ENCODE measurements at places on chromosomes 5 and 9. TPM values are rescaled to one million over a fixed set of nuclear protein-coding genes. Genes with fewer than 3 reads are reported as not detected.

DNA sequence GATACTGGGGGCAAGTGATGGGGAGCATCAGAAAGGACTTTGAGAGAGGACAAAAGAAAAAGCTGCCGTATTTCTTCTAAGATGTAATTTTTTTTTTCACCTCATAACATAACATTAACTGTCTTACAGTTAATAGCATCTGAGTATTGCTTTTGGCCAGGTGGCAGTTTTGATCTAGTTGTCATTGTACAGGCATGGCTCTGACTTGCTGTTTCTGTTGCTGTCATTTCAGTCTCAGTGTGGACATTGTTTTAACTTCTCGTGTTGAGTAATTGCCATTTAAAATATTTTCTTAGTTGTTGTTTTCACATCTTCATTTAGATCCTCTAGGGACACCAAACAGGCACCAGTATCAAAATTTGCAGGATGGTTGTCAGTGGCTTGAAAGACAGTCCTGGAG lies 12.4 kb downstream of the SMAD5 start:
- DNase-seq: no peak

GRCh38 chr5:89043676-89044075 lies 160.7 kb upstream of the MEF2C start:
- DNase-seq: no peak

- DNase-seq: no peak
These were observed 140.6 kb downstream of the COMMD10 start for GRCh38 chr5:116225281-116225922.

- DNase-seq: no peak
These were observed 459.0 kb downstream of the TLE4 start for GRCh38 chr9:80030801-80031200.

GRCh38 chr9:74555565-74555964 lies 58.4 kb downstream of the RORB start:
- no peak for DNase-seq

- DNase-seq: no peak
These were observed 387.4 kb downstream of the FGF10 start for GRCh38 chr5:44001675-44002380.

GRCh38 chr5:57836921-57837320 lies 354.3 kb upstream of the ACTBL2 start:
- DNase-seq: no peak

The RMRP gene
- 7,636 TPM for total RNA-seq

DNA sequence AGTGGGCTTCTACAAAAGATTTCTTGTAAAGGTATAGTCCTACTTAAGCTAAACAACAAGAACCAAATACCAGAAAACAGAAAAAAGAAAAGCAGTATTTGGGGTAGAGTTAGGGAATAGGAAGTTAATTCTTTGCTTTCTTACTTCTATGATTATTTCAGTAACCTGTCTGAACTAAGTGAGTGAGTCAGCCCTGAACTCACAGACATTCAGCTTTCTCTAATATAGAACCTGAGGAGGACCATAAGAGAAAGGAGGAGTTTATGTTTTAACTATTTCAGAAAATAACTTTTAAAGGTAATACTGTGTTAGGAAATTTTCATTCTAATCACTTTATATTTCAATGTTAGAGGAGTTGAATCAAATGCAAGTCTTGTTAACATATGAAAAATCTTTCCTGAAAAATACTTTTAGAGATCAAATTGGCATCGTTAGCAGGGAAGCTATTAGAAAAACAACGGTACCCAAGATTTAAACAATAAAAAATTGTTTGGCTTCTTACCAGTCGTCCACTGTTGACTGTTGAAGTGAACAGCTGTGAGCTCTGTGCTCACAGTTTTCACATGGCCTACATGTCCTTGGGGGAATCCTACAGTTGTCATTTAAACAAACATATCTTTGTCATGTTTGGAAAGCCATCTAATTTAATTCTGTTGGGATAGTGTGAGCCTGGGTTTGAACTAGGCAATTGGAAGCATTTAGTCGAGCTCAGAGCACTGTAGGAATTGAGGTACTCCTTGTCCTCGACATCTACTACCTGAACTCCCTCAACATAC lies 19.9 kb upstream of the ZFAND5 start:
- DNase-seq: no peak

The NMUR2 gene
- total RNA-seq: not detected

The PDE8B gene
- 0.33 TPM for total RNA-seq

GRCh38 chr5:15373151-15373550 lies 126.8 kb upstream of the FBXL7 start:
- no peak for DNase-seq

DNA sequence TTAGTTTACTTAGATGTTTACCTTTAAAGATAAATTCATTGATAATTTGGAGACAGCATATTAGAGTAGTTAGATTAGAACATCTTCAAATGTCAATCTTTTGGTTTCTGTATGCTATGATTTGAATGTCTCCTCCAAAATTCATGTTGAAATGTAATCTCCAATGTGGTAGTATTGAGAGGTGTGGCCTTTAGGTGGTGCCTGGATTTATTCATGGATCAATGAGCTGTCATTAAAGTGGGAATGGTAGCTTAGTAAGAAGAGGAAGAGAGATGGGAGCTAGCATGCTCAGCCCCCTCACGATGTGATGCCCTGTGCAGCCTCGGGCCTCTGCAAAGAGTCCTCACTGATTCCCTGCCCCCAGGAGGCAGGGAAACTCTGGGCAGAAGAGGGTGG lies 133.6 kb upstream of the TUT7 start:
- DNase-seq: no peak

GRCh38 chr5:93078082-93079038 lies 502.7 kb downstream of the NR2F1-AS1 start:
- DNase-seq: peak; percentile 88

The PPP3R2 gene
- total RNA-seq: not detected

The TMEFF1 gene
- 15.7 TPM for total RNA-seq

DNA sequence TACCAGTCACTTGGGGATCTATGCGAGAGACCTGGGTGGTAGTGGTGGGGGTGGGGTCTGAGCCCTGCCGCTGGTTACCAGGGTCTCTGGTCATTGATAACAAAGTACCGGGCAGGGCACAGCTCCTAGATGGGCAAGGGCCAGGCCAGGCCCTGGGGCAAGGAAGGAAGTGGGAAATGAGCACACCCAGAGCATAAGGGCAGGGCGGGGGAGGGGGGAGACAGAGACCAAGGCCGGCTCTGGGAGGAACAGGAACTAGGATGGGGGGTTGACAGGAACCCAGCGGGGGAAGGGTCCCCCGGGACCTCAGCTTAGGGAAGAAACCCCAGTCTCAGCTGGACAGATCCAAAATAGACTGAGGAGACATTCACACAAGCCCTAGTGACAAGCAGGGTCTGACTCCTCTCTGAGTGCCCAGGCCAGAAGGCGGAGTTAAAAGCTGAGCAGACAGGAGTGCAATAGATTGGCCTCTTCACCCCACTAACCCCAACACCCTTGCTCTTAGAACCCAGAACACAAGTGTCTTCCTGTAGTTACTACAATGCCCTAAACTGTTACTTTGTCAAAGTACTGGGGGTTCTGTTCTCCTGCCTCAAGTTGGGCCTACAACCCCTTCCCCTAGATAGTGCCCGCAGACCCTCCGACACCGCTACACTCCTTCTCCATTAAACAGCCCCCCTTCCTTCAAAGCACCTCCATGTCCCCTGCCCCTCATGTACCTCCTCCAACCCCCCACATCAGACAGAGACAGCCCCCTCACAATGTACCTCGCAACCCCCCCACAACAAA lies 628 bp downstream of the ATOSB start:
- DNase-seq: no peak

The TMC1 gene
- total RNA-seq: not detected

DNA sequence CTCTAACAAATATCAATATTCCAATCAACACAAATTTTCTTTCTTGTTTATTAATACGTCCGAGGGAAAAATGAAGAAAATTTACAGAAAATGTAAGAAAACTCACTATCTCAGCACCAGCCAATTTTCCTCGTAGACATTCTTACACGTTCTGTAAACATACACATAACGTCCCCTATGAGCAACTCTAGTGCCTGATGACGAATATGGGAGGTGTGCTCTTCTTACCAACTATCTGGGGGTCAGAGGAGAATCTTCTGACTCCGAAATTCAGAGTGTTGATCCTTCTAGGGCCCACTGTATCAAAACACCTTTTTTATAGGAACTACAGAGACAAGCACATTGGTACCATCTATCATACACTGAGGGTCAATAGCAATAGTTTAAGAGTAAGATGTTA lies 198.7 kb downstream of the GAPVD1 start:
- no peak for DNase-seq

The GNAQ gene
- total RNA-seq: 31.5 TPM

DNA sequence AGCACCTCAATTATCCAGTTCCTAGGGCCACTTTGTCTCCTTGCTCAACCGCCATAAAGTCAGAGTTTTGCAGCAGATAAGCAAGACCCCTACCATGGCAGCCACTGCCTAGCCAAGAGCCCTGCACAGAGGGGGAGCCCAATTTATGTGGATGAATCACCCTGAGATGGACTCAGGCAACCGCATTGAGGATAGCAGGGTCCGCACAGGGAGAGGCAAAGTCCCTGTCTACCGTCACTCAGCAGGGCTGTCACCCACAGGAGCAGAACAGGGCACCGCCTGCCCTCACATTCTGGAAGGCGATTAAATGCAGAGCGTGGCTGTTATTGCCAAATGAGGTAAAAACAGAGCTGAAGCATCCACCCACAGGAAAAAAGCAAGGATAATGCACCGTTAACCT lies 1.7 kb downstream of the FBP2 start:
- no peak for DNase-seq

The RACK1 gene
- total RNA-seq: 5,323 TPM

DNA sequence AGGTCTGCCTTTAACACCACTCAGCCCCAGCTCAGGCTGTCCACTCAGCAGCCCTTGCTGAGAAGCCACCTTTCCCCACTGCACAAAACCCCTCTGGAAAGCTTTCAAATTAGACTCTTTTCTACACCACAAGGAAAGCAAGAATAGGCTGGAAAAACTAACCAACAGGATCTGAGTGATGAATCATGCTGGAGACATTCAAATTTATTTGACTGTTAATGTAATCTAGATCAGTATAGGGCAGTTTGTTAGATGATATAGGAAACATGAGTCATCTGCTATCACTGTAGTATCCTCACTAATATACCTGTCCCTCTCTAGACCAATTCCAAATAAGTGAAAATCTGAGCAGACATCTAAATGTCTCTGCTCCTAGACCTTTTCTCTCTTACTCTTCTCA lies 127.8 kb upstream of the PAM start:
- DNase-seq: peak; percentile 10

- no peak for DNase-seq
These were observed 123.3 kb downstream of the ST8SIA4 start for GRCh38 chr5:100779669-100780375.

The STX17 gene
- total RNA-seq: 22.7 TPM

GRCh38 chr5:9523090-9523823 lies 22.6 kb downstream of the SEMA5A start:
- no peak for DNase-seq

DNA sequence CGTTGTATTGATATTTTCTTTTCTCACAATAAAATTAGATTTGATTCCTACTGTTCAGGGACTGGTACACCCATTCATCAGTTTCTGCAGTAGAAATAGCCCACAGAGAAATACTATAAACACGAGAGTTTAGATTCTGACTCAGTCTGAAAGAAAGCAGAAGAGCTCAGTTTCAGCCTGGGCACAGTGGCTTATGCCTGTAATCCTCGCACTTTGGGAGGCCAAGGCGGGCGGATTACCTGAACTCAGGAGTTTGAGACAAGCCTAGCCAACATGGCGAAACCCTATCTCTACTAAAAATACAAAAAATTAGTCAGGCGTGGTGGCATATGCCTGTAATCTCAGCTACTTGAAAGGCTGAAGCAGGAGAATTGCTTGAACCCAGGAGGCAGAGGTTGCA lies 8.6 kb downstream of the ITK start:
- no peak for DNase-seq

DNA sequence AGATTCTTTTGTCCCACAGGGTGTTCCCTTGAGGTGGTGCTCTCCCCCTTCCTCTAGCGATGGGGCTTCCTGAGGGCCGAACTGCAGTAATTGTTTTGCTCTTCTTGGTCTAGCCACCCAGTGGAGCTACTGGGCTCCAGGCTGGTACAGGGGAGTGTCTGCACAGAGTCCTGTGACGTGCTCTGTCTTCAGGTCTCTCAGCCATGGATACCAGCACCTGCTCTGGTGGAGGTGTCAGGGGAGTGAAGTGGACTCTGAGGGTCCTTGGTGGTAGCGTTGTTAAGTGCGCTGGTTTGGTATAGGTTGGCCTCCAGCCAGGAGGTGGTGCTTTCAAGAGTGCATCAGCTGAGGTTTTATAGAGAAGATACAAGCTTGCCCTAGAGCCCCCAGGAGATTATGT lies 20.4 kb upstream of the CEP72 start:
- DNase-seq: no peak

DNA sequence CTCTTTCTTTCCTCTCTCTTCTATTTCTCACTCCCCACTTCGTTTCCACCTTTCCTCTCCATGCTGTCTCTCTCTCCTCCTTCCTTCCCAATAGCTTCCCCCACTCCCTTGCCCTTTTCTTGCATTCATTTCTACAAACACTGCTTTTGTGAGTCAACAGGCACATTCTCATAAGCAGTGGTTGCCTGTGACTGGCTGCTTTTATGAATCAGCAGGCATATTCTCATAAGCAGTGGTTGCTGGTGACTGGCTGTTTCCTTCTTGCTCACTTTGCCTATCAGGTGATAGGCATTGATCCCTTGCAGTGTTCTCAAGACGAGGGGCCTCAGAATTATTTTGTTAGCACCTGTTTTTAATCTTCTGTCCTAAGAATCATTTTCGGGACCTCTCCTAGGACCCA lies 116.1 kb upstream of the ACTBL2 start:
- peak; percentile 32 for DNase-seq

The PCDHB6 gene
- total RNA-seq: 0.67 TPM

DNA sequence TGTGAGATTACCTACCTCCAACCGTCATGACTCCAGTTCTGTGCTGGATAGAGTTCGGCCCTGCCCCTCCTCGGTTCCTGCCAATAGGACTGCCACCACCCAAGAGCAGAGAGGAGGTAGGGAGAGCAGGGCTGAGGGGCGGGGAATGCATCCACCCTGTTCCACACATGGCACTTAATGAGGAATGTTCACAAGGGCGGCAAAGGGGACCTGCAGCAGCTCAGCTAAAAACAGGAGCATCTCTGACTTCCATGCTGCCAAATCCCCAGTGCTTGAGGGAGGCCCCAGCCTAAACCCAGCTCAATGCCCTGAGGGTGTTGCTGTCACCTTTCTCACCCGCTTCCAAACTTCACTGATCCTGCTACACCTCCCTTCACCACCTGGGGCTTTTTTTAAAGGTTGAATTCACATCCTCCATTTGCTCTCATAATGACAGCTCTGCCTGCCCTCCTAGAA lies 7.8 kb upstream of the DELE1 start:
- no peak for DNase-seq

The DAPK1 gene
- 23.5 TPM for total RNA-seq

DNA sequence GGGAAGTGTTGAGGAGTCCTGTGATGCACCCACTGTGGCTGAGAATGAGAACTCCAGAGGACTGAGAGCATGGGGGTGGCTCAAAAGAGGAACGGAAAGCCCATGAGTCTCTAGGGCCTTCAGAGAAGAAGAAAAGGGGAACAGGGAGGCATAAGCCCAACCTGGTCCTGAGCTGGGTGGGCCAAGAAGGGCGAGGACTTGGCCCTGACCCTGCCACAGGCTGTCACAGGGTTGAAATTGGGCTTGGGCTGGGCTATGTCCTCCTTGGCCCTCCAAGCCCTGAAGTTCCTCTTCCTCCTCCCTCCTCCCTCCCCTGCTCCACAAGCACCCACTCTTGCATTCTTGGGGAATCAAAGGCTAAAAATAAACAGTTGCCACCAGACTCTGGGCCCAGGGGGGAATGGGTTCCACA lies 49.3 kb upstream of the PPARGC1B start:
- DNase-seq: no peak
